ENCODE measurements at places on chromosomes 3 and 15. TPM values are rescaled to one million over a fixed set of nuclear protein-coding genes. Genes with fewer than 3 reads are reported as not detected.

- no peak for DNase-seq
These were observed 61.2 kb upstream of the LRTM1 start for GRCh38 chr3:54988838-54989630.

GRCh38 chr3:65666448-65667091 is 372.1 kb downstream of the MAGI1 start:
- DNase-seq: no peak

- DNase-seq: no peak
These were observed 50.1 kb downstream of the TLE3 start for GRCh38 chr15:70047386-70048197.

- no peak for DNase-seq
These were observed 12.7 kb downstream of the GRM2 start for GRCh38 chr3:51719410-51720025.

P2RY1 gene
- 3.3 TPM for polyA plus RNA-seq

PIERCE2 gene
- 6.6 TPM for polyA plus RNA-seq

GRCh38 chr15:78360367-78360801 is 20.2 kb downstream of the CRABP1 start:
- no peak for DNase-seq

FAM81A gene
- 30.7 TPM for polyA plus RNA-seq

- DNase-seq: no peak
These were observed 53.4 kb downstream of the OXSM start for GRCh38 chr3:25843332-25843731.

GRCh38 chr3:184773283-184774186 is 38.4 kb upstream of the VPS8 start:
- peak; percentile 64 for DNase-seq

RASL12 gene
- polyA plus RNA-seq: 6.1 TPM

- no peak for DNase-seq
These were observed 106.5 kb upstream of the ACP3 start for GRCh38 chr3:132210476-132211346.

GOLGA8T gene
- 0.35 TPM for polyA plus RNA-seq

DNA sequence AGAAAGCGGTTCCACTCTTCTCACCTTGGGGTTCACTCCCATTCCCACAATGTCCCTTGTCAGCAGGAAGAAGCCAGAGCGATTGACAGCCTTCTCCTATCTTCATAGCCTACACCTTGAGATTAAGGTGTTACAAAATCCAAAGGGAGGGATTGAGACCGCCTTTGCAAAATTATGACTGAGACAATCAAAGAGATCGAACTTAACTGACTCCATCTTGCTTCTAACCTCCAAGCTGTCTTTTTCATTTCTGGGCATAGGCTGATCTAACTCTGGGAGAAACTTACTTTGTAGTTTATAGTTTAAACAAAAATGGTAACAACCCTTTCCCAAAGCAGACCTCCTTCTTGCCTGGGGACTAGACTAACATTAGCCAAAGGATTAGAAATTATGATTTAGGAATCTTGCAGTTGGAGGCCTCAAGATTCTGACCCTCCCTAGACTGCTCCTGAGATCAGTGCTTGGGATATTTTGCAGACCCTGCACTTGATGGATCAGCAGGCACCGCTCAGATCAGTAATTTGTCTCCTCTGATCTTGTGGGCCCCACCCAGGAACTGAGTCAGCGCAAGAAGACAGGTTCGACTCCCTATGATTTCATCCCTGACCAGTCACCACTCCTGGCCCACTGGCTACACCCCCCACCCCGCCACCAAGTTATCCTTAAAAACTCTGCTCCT is 40.0 kb downstream of the PAQR5 start:
- no peak for DNase-seq

CKMT1A gene
- polyA plus RNA-seq: 2.5 TPM

CNTN6 gene
- 4.3 TPM for polyA plus RNA-seq

DNA sequence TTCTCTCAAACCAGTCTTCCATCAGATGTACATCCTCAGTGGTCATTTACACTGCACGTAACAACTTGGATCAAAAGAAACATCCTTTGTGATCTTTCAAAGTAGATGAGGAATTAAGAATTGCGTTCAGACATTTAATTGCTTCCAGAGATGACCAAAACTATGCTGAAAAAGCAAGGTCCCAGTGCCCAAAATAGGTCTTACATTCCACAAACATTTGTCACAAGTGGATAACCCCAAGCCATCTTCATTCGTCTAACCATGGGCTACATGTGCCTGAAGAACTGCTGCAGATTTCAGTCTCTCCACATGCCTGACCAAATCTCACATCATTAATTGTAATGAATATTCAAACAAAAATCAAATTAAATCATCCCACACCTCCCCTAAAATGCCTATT is 273.6 kb downstream of the SHOX2 start:
- no peak for DNase-seq

DNA sequence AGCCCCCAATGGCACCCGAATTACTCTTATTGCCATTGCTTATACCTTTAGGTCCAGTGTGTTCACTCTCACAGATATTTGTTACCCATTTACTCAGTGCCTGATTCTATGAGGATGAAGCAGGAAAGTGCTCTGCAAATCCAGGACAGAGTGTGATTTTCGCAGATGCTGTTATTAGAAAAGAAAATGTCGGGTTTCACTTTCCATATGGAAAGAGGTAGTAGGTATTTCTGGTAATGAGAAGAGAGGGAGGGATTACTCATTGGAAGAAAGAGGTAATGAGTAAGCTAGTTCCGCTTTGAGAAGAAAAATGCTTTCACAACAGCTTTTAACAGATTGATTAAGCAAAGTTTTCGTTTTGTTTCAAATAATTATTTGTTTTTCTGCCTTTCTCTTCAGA is 336.3 kb upstream of the CFAP20DC start:
- no peak for DNase-seq

DNA sequence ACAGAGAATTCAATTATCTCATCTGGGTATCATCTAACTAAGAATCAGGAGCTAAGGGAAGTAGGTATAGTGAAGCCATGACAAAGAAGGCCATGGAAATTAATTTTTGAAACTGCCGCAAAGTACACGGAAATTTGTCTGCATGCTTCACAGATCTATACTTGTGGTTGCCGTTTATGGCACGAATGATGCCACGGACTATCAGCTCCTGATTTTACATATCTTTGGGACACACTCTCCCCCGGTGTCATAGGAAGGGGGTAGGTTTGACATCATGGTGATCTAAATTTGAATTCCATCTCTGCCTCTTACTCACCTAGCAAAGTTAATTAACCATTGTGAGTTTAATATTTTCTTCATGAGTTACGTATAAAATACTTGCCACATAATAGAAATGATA is 14.0 kb downstream of the ARPP21 start:
- no peak for DNase-seq

C15orf39 gene
- polyA plus RNA-seq: 9.4 TPM

GRCh38 chr3:42061025-42061712 is 30.0 kb upstream of the TRAK1 start:
- no peak for DNase-seq

GOLGA6L7 gene
- 1.1 TPM for polyA plus RNA-seq

- DNase-seq: no peak
These were observed 261.3 kb downstream of the XXYLT1 start for GRCh38 chr3:195009616-195010015.

NRG4 gene
- polyA plus RNA-seq: 10.2 TPM

DNA sequence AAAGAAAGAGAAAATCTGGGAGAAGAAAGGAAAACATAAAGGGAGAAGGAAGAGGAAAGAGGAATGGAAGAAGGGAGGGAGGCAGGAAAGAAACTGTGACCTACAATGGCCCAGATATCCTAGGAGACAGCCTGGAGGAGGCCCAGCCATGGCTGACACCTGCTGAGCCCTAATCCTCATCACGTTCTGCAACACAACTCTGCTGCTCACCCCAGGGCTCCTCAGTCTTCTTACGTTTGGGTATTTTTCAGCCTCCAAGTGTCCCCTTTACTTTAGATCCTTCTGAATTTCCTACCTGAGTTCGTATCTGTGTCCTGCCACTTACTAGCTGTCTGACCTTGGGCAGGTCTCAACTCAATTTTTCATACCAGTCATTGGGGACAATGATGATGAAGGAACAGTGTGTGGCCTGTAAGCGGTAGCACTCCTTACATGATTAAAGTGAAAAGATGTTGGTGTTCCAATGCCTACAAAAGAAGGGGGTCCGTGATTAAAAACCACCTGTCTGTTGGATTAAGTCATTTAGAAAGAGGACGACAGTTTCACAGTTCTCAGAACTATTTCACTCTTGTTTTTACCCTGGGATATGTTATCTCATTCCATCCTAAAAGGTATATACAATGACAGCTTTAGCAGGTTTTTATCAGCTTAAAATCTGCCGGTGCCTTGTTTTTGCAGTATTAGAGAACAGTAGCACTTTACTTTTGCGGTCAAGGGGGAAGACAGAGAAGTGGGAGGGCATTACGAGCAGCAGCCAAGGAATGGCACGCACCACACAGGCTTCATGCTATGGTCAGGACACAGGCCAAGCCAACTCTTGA is 47.4 kb downstream of the CCR4 start:
- DNase-seq: no peak

GRCh38 chr15:45606413-45606812 is 19.2 kb downstream of the BLOC1S6 start:
- no peak for DNase-seq

- DNase-seq: no peak
These were observed 110.8 kb upstream of the NSMCE3 start for GRCh38 chr15:29380466-29380865.

DNA sequence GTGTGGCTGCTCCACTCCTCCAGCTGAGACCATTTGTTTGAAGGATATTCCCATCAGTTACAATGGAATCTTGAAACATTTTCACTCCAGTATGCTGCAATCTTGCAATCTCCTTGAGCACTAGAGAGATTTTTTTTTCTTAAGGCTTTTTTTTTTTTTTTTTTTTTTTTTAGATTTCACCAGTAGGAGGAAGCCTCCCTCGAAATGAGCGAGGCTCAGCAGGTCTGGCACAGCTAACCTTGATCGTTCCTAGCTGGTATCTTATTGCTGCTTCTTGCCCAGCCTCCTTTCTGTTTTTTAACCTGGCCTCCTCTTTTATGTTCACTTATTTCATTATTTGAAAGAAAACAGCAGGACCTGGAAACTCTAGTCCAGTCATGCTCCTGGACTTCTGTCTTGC is 48.1 kb downstream of the RAP2B start:
- no peak for DNase-seq

CAMK1 gene
- 14.6 TPM for polyA plus RNA-seq

GRCh38 chr15:97747342-97747741 is 213.2 kb upstream of the ARRDC4 start:
- no peak for DNase-seq

ABI3BP gene
- polyA plus RNA-seq: 26.8 TPM

FETUB gene
- 0.28 TPM for polyA plus RNA-seq

DNA sequence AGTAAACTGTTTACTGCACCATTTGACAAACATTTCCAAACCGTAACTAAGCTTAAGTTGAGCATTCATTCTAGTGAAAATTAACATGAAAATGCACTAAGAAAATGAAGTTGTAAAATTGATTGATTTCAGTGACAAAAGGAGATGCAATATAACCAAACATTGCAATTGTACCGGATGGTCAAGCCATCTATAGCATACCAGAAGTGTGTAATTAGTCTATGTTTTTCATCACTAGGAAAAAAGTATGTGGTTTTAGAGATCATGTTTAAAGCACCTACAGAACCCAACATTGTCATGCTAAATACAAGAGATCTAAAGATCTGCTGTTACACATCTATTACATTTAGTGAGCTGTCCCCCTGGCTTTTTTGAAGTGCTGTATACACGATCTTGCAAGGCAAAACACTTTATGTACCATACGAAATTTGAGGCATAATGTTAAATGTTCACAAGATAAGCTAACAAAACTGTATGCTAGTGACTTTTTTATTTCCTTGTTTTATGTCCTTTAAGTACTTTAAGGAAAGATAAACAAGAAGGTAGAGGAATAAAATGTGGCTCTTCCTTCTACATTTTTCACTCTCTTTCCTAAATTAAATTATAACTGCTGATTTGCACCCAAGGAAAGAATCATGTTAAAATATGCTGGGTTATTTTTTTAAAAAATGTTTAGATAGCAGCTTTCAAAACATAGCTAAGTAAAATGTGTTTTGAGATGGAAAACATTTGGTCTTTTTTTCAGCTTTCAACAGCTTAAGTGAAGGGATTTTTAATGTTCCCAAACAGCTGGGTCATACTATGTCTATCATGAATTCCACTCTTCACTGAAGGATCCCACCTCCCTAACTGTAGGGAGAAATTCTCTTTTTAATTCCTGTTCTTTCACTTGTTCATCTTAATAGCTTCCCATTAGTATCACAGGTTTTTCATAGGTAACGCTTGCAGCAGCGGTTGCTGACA is 498.0 kb downstream of the MECOM start:
- DNase-seq: peak; percentile 22

ASB7 gene
- polyA plus RNA-seq: 16.9 TPM

LMAN1L gene
- polyA plus RNA-seq: not detected
